ENCODE measurements at places on chromosomes 2 and 18. TPM values are rescaled to one million over a fixed set of nuclear protein-coding genes. Genes with fewer than 3 reads are reported as not detected.

RBMS1 gene
- total RNA-seq: 126 TPM

ZNF397 gene
- 10.1 TPM for total RNA-seq

POTEJ gene
- total RNA-seq: not detected

MAB21L4 gene
- not detected for total RNA-seq

SLC4A5 gene
- total RNA-seq: 0.16 TPM

HAAO gene
- not detected for total RNA-seq

SKOR2 gene
- total RNA-seq: not detected

ZNF892 gene
- total RNA-seq: 0.18 TPM

YWHAQ gene
- 183 TPM for total RNA-seq

TUBA4B gene
- not detected for total RNA-seq

SERPINB12 gene
- not detected for total RNA-seq

C2orf15 gene
- total RNA-seq: not detected

THSD7B gene
- total RNA-seq: not detected

KCNF1 gene
- not detected for total RNA-seq

CDC42EP3 gene
- total RNA-seq: 9.7 TPM

PAIP2B gene
- total RNA-seq: 0.18 TPM

LHCGR gene
- not detected for total RNA-seq

RNF125 gene
- total RNA-seq: 0.16 TPM

TEX44 gene
- total RNA-seq: not detected

XPO1 gene
- total RNA-seq: 70.3 TPM

NT5C1B gene
- total RNA-seq: not detected

FBXO36 gene
- total RNA-seq: 1.8 TPM

CHMP1B gene
- 30.0 TPM for total RNA-seq

TCF23 gene
- under 0.01 TPM for total RNA-seq

AP1S3 gene
- total RNA-seq: 2.0 TPM

ALPG gene
- not detected for total RNA-seq

CRYBA2 gene
- not detected for total RNA-seq

All from cardiac atrium fibroblast (primary cell).